ENCODE measurements at places on chromosomes 16 and 17.

DNA sequence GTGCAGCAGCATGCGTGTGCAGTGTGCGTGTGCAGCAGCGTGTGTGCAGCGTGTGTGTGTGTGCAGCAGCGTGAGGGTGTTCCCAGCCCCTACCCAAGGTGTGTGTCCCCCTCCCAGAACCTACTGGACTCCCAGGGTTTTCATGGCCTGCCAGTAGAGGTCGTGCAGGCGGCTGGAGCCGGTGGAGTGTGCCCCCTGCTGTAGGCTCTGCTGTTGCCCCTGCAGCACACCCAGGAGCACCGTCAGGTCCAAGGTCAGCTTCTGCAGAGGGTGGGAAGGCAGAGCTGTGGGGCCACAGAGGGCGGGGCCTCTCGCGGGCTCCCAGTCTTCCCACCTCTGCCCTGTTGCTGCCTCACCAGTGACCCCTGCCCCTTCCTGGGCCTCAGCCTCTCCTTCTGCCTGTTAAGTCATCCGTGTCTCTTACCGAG lies 14.9 kb downstream of the MYBBP1A start:
- no peak for DNase-seq

DNA sequence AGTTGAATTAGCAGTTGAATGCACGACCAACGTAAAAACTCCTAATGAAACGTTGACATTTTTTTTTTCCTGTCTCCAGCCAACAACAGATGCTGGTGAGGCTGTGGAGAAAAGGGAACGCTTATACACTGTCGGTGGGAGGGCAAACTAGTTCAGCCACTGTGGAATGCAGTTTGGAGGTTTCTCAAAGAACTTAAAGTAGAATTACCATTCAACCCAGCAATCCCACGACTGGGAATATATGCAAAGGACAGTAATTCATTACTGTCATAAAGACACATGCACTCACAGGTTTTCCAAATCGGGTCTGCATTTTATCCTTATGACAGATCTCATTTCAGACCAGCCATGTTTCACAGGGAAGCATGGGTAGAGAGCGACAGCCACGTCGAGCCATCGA lies 3.5 kb upstream of the WFDC1 start:
- DNase-seq = no peak

- DNase-seq = no peak
Observed at GRCh38 chr16:26139091-26139490, 447.3 kb downstream of the HS3ST4 start.

DNA sequence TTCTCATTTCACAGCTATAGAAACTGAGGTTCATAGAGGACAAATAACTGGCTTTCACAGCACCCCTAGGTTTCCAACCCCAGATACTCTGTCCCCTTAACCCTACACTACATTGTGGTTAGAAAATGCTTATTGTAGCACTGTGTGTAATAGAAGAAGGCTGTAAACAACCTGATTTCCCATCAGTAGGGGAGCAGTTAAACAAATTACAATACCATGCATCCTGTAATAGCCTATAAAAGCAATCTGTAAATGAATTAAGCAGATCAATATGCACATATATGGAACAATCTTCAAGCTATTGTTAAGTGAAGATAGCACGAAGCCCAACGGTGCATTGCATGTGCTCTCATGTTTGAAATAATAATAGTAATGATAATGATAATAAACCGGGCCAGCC lies 39.2 kb upstream of the XPO6 start:
- no peak for DNase-seq

- no peak for DNase-seq
Observed at GRCh38 chr17:66287911-66288310, 14.5 kb upstream of the PRKCA start.

GRCh38 chr17:34081269-34081668 lies 173.8 kb upstream of the CCL2 start:
- DNase-seq = no peak

GRCh38 chr17:75270218-75270965 lies 639 bp downstream of the MIF4GD start:
- peak; percentile 60 for DNase-seq

Data from naive B cell (primary cell).